Inflammatory macrophage treated with lipopolysaccharide for 1 hour (primary cell): ENCODE measurements at places on chromosomes 16 and 17.

DNA sequence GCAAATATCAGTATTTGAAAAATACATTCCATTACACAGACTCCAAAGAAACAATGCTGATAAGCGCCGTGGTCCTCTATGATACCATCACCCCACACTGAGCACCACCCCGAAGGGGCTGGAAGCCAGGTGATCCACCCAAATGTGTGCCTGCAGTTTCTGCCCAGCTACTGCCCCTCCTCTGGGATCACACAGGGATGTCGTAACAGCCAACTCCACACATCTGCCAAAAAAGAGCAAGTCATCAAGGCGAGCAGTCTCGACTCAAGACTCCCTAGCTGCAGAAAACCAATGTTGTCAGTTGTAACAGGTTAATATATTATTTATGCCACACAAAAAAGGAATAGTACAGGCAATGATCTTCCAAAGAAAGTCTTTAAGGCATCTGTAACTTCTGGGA, 21.0 kb downstream of the CYB5D2 start:
- DNase-seq = no peak

DNA sequence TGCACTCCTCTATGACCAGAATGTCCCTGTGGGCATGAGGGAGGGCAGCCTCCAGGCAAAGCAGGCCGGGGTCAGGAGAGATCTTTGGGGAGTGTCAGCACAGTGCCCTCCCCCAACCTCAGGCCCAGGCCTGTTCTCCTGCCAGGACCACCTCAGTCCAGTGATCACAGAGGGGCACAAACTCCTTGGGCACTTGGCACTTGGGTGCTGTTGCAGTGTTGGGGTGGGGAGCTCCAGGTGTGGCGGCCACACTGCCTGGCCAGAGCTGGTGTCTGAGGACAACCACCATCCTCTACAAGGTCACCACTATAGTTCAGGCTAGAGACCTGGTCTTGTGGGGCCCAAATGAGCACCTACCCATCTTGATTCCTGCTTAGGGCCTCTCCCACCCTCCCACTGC, 37.2 kb downstream of the SMPD3 start:
- no peak for DNase-seq

DNA sequence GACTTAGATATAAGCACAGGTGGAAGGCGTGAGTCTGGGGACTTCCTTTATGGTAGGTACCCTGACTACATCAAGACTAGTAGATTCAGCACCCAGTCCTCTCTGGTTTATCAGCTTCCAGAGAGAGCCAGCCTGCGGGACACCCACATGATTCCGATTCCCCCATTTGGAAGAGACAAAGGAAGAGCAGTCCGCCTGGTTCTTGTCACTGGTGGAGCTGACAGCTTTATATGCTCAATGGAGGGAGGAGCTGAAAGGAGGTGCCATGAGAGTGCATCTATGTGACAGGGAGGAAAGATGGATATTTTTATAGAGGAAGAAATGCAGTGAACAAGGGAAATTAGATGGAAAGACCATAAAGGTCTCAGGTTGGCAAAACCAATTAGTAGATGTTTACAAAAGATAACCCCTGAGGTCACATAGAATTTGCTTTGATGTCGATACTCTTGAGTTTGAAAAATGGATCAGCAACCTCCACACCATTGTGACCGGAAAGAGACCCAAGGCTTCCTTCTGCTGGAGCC, 437.7 kb downstream of the PMP22 start:
- no peak for DNase-seq

- DNase-seq = no peak
Measured at GRCh38 chr17:17874478-17874877, 37.7 kb upstream of the SREBF1 start.

DNA sequence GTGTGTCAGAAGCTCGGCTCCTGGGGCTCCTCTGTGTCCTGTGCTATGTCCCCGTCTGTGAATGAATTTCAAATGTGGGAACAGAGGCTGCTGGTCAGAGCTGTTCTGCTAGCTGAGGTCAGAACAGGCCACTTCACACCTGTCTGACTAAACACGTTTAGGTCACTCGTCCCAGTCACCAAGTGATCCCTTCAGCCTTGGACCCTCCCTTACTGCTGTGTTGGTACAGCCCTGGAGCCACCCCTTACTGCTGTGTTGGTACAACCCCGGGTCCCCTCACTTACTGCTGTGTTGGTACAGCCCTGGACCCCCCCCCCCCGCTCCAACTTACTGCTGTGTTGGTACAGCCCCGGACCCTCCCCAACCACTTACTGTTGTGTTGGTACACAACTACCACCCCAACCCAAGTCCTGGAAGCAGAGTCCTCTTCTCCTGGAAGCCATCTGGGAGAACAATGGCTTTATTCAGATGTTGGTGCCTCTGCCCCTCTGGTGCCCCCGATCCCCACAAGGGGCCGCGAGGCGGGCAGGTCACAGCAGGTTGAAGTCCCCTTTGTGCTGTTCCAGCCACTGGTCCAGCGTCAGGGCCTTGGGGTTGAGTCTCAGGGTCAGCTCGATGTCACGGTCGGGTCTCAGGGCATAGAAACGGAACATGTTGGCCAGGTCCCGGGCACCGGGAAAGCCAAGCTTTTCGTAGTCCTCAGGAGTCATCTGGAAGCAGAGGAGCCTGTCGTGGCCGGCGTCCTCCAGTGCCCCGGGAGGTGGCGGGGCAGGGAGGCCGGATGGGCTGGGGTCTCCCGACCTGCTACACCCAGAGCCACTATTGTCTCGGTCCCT, 13.0 kb downstream of the NMRAL1 start:
- no peak for DNase-seq

- peak; percentile 35 for DNase-seq
Measured at GRCh38 chr17:10652984-10653659, 4.0 kb downstream of the MYH3 start.

- no peak for DNase-seq
Measured at GRCh38 chr16:84878770-84879169, 59.0 kb downstream of the CRISPLD2 start.

DNA sequence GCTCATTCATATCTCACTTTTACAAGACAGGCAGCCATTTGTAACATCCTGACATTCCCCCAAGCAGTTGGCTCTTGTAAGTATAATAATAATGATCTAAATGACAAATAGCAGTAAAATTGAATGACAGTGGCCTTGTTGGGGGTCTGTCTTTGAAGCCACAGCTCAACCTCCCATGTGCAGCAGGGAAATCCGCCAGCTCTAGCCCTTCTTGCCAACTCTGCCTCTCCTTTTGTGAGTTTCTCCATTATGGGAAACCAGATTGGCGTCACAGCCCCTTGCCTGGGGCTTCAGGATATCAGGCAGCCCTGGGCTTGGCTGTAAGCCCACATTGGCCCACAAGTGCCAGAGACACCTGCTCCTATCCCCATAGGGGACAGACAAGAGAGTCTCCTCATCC, 70.4 kb upstream of the CACNG5 start:
- no peak for DNase-seq

GRCh38 chr17:38451840-38452529, 23.7 kb downstream of the ARHGAP23 start:
- no peak for DNase-seq

DNA sequence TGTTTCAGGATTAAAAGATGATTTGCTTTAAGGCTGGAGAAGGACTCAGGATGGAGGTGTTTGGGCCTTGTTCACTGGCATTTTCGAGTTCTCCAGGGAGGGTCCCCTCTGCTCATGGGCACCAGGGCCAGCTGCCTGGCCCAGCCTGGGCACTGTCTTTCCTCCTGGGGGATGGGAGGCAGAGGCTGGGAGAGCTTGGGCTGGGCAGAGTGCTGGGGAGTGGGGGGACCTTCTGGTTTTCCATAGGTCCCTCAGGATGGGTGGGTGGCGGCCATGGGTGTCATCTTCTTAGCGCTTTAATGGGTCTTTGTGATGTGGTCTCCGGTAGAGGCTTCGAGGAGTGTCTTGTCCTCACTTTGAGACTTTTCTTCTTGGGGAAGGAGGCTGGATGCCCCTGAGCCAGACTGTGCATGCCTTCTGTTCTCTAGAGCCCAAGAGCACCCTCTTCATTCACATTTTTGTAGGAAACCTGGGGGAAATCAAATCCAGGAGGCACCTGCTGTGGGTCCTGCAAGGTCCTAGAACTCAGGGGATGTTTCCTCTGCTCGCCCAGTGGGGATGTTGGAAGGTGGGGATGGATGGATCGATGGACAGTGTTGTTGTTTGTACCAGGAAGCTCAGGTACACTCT, 5.7 kb downstream of the NKD1 start:
- DNase-seq = no peak

DNA sequence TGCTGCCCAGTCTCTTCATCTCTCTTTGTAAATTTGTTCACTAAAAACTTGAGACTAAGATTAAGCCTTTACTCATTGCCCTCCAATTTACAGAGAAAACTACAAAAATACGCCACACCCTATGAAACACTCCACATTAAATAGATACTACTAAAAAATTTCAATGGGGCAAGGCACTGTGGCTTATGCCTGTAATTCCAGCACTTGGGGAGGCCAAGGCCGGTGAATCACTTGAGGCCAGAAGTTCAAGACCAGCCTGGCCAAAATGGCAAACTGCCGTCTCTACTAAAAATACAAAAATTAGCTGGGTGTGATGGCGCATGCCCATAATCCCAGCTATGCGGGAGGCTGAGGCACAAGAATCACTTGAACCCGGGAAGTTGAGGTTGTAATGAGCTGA, 3.8 kb downstream of the UBE2O start:
- no peak for DNase-seq

DNA sequence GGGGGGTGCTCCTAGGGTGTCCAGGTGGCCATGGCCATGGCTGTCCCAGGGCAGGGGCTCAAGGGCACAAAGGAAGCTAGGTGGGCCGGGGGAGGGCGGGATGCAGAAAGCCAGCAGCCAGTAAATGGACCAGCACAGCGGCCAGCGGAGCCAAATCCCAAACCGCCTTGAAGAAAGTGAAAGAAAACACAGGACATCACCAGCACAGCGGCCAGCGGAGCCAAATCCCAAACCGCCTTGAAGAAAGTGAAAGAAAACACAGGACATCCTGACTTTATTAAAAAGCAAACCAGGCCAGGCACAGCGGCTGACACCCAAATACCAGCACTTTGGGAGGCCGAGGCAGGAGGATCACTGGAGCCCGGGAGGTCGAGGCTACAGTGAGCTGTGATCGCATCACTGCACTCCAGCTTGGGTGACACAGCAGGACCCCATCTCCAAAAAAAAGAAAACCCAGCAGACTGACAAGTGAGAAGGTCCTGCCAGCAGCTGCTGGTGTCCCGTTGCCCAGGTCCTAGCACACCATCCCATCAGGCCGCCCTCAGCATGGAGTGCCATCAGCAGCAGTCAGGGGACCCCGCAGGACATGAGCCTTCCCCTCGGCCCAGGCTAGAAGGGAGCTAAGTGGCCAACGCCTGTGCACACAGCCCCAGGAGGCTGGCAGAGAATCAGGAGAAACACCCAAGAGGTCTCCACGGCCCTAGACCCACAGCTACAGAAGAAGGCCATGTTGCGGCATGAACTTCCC, 17.0 kb downstream of the SLC38A10 start:
- no peak for DNase-seq

- DNase-seq = peak; percentile 37
Measured at GRCh38 chr17:82424001-82424862, 5.8 kb upstream of the OGFOD3 start.

DNA sequence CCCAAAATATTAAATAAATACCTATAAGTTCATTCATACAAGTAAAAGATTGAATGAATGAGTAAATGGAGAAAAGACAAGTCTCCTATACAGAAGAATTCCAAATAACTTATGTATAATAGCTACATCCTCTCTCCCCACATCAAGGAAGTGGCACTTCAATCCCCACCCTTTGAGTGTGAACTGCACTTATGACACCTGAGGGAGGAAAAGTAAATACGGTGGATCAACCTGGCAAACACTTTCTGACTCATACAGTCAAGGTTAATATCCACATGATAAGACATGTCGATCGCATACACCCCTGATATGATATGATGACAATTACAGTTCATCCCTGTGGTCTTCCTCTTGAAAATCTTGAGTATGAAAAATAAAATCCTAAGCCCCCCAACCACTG, 18.0 kb downstream of the SLFN12L start:
- DNase-seq = no peak

DNA sequence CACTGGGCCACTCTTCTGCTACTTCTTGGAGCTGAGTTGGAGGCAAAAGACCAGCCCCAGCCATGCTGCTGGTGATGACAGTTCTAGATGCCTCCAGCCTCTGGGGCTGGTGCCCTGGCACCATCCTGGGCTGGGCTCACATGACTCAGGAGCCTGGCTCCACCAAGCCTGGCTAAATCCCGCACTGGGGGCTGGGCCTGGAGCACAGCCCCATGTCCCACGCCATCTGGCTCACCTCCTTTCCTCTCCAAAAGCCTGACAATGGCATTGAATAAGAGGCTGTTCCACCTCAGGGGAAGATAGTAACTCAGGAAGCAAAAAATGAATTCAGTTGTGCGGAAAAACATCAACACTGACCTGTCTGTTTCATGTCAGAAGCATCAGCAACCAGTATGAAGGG, 45.1 kb upstream of the MTSS2 start:
- no peak for DNase-seq

DNA sequence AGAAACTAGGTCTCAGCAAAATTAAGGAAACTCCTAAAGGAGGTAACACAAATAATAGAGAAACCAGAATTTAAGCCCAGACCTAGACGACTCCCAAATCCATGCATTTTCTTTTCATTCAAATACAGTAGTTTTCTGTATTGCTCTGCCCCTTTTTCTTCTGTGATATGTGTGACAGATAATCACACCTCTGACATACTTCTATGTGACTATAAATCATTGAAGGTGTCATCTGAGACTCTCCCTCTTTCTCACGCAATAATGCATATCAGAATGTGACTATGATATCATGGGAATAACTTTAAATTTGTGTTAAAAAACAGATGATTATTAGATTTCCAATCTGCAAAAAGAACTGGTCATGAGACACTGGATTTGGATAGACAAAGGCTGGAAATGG, 143.0 kb upstream of the ELAC2 start:
- DNase-seq = no peak

DNA sequence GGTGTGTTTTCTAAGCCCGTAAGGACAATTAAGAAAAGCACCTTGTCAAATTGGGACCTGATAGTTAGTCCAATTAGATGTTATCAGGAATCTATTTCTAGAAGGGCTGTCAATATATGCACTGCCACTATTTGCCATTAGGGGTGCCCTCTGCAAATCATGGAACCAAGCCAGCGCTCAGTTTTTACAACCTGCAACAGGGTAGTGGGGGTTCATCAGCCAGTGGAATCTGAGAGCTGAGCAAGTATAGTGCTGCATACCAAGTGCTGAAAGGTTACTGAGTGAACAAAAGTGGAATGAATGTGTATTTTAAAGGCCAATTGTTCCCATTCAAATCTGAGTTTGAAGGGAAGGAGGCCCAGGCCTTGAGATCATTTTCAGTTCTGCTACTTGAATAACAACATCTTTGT, 10.4 kb downstream of the PRR11 start:
- DNase-seq = peak; percentile 46

DNA sequence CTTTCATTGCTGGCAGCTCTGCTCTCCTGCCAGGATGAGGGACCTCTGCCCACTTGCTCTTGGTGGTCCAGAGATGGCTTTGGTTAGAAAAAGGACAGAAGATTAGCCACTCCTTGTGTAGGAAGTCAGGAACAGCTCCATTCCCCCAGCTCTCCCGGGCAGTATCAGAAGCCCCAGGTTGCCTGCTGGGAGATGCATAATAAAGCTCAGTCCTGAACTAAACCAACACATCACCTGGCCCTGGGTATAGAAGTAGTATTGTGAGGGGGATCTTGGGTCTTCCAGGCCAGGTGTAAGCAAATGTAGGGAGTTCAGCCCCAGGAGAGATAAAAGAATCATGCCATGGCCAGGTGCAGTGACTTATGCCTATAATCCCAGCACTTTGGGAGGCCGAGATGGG, 52.4 kb downstream of the NEUROD2 start:
- DNase-seq = no peak
